ENCODE measurements at places on chromosomes 16 and 17.

DNA sequence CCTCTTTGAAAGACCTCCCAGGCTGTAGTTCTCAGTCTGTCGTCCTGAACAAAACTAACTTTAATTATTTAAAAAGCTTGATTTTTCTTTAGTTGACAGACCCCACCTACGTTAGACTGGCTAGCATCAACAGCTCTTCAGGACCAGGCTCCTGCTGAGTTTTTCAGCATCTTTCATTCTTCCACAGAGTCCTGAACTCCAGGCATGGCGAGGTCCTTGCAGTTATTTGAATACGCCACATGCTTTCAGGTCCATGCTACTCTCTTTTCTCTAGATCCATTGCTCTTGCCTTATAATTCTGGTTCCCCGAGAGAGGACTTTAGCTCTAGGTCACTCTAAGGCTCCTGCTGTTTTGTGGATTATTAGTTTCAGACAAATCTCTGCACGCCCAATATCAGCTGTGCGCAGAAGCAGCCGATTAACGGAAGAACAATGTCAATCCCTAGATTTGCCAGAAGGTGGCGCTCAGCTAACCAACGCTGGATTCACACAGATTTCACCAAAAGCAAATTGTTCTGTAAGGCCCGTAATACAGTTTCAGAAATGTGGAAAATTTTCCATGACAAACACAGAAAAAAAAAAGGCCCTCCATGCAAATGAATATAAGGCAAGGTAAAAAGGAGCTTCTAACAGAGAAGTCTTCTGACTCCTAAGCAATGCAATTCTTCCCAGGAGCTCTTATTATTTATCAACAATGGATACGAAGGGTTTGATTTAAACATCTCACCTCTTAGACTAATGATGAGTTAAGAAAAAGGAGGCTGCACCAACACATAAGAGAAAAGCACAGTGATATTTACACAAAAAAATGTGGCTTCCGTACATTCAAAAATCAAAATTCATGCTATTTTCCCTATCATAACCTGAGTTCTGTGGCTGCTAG, 33.5 kb upstream of the BCO1 start:
- DNase-seq = no peak

DNA sequence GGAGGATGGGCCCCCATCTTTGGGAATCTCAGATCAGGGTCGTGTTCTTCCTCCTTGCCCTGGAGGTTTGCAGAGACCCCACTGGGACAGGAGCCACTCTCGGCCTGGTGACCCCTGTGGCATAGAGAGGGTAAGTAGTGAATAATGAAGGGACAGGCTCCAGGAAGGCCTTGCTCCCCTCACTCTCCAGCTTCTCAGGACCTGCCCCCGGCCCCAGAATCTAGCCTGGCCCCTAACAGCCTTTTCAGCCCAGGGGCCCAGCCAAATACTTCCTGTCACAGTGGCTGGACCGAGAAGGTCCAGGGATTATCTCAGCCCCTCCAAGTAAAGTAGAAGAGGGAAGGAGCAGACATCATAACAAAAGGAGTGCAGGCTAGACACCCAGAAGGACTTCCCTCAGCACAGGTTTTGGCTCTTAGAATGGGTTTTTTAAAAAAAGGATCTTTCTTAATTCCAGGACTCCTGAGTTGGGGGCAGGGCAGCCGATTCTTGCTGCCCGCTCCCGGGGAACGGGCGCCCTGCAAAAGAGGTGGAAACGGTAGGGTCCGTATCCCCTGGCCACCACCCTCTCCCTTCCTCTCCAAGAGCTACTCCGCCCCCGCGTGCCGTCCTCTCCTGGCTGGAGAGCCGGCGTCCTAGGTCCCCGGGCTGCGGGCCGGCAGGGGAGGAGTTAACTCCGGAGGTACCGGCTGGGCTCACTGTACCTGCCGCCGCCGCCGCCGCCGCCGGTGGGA, 559 bp upstream of the NXPH3 start:
- DNase-seq = no peak

DNA sequence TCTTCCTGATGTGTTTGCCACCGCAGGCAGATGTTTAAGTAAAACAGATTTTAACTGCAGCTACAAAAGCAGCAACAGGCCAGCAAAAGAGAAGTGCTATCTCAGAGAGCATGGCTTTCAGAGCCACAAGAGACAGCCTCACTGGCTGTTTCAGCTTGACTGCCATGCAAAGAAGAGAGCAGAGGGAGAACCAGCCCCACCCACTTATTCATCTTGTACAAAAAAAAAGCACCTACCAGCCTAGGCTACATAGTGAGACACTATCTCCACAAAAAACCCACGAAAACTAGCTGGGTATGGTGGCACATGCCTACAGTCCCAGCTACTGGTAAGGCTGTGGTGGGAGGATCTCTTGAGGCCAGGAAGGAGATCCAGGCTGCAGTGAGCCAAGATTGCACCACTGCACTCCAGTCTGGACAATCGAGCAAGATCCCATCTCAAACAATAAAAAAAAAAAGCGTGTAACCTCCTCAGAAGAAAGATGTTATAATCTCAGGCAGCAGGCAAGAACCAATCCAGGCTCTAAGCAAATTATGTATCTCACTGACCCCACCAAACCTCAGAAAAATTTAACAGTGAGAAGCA, 30.0 kb downstream of the STH start:
- no peak for DNase-seq

GRCh38 chr16:16062023-16062937, 112.9 kb downstream of the ABCC1 start:
- no peak for DNase-seq

Data from cortex of kidney (tissue), 1 donor.